Neuronal stem cell (in vitro differentiated cells): ENCODE measurements at places on chromosomes 6 and 20.

- no peak for DNase-seq
Measured at GRCh38 chr6:80015839-80016435, 11.5 kb downstream of the TTK start.

DNA sequence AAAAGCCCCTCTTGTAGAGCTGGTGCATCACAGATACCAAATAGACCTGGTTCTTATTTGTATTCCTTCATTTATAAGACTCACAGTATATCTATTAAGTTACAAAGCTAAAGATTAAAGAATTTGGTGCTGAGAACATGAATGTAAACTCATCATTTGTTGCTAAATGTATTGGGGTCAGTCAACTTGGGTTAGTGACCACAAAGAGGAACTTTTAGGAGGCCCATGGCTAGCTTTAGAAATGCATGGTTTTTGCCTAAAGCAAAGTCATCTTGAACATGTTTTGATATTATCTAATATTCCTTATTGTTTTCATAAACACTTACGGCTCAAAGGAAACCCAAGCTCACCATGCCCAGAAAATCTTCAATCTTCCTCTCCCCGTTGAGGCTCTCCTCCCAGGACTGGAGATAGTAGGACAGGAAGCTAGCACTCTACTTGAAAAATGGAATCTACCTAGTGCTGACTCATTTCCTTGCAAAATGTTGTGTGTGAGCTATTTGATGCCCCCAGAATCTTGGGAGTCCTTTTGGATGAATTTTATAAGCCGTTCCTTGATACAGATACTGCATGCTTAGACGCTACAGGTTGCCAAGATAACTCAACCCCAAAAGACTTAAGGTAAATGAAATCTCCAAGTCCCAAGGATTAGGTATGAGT lies 121.4 kb downstream of the BMP2 start:
- DNase-seq: no peak

DNA sequence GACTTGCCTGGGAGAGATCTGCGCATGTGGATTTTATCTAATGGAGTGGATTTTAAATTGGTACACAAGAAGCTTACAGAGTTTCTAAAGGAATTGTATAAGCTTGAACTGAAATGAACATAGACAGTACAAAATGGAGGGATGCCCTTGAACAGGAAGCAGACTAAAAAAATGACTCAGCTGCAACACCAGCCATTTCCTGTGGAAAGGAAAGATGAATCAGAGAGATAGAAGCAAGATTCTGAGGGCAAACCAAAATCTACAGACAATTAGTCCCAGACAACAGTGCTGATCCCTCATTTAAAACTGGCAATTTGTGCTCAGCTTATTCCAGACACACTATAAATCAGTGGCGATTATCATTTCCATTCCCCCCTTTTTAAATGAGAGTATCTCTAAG lies 114.6 kb upstream of the TCF21 start:
- no peak for DNase-seq

GRCh38 chr6:28312939-28313338 lies 23.0 kb downstream of the ZSCAN31 start:
- no peak for DNase-seq

- no peak for DNase-seq
Measured at GRCh38 chr20:13690943-13691342, 52.2 kb upstream of the TASP1 start.

- DNase-seq: no peak
Measured at GRCh38 chr6:75094614-75095200, 111.1 kb downstream of the COL12A1 start.

- DNase-seq: no peak
Measured at GRCh38 chr6:3963426-3963825, 114.3 kb downstream of the FAM50B start.

GRCh38 chr6:157885211-157885788 lies 62.3 kb downstream of the SNX9 start:
- no peak for DNase-seq

DNA sequence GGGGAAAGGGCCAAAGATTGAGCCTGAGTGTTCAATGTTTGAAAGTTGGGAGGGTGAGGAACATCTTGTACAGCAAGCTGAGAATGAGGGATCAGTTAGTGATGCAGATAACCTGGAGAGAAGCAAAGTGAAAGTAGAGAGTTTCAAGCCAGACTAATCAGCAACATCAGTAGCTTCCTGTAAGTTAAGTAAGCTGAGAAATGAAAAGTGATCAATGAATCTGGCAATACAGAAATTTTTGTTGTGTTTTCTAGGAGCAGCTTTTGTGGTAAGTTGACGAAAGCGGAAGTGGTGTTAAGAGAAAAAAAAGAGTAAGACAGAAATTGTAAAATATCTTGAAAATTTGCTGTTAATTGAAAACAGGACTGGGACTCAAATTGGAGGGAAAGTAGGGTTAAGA lies 855.5 kb upstream of the MAP3K7 start:
- DNase-seq: no peak

- no peak for DNase-seq
Measured at GRCh38 chr6:36976007-36976264, 10.1 kb downstream of the MTCH1 start.

GRCh38 chr6:39391182-39391581 lies 68.7 kb upstream of the KCNK16 start:
- DNase-seq: no peak

DNA sequence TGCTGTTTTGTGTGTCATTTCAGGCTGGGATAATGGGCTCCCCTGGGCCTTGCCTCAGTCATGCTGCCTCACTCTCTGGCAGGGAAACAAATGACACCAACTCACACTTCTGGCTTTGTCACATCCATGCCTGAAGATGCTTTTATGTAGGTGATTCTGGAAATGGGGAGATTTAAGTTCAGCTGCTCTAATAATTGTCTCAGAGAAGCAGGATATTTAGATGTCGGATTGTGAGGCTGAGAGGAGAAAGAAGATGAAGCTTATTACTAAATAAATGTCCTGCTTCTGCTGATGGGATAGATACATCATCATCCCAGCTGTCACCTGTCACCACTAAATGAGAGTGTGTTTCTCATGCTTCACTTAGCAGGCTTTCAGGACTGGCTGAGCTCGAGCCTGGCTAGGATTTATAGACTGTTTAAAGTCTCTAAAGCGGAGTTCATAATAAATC lies 480.2 kb upstream of the SPTLC3 start:
- DNase-seq: no peak

GRCh38 chr20:1588533-1589460 lies 31.0 kb downstream of the SIRPB1 start:
- no peak for DNase-seq

- no peak for DNase-seq
Measured at GRCh38 chr20:37901240-37901639, 1.7 kb upstream of the VSTM2L start.
